IMR-90 (cell line): ENCODE measurements at places on chromosomes 7 and 10.

GRCh38 chr10:129954492-129955315 is 9.4 kb downstream of the EBF3 start:
- no peak for DNase-seq

DNA sequence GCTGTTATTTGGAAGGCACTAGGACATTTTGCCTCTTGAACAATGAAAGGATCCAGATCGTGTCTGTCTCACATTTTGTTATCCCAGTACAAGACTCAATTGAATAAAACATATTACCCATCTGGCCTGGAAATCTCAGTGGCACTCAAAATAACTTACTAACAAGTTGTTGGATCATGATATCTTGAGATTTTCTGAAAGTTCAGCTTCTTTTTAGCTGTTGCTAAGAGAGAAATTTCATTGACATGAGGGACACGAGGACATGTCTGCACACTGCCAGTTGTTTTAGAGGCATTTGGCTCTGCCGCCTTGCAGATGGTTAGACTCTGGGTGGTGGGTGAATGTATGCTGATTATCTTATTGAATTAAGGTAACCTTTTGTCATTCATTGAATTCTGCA is 41.0 kb downstream of the KAT6B start:
- DNase-seq, result no peak

DNA sequence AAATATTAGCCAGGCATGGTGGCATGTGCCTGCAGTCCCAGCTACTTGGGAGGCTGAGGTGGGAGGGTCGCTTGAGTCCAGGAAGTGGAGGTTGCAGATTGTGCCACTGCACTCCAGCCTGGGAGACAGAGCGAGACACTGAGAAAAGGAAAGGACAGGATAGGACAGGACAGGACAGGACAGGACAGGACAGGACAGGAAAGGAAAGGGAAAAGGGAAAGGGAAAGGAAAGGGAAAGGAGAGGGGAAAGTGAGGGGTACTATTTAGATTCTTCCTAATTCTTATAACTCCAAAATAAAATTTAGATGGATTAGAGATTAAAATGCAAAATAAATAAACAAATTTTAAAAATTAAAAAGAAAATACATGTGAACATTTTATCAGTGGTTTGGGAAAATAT is 58.7 kb downstream of the PIK3AP1 start:
- DNase-seq, result no peak

GRCh38 chr7:22452960-22453558 is 46.9 kb downstream of the STEAP1B start:
- DNase-seq, result no peak

GRCh38 chr7:114527589-114527988 is 113.0 kb downstream of the FOXP2 start:
- no peak for DNase-seq

DNA sequence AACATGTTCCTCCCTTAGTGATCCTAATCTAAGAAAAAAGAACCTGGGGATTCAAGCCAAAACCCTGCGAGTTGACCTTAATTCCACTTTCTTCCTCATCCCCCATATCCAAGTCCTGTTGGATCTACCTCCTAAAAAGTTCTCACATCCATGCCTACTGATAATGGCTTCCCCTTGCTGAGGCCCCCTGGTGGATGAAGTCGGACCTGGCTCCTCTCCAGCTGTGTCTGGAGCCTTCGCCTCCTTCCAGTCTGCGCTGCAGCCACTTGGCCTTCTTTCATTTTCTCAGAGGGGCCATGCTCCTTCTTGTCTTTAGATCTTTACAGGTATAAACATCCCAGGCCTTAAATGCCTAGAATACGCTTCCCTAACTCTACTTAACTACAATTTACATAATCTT is 8.1 kb downstream of the PDE1C start:
- DNase-seq, result peak; percentile 30

DNA sequence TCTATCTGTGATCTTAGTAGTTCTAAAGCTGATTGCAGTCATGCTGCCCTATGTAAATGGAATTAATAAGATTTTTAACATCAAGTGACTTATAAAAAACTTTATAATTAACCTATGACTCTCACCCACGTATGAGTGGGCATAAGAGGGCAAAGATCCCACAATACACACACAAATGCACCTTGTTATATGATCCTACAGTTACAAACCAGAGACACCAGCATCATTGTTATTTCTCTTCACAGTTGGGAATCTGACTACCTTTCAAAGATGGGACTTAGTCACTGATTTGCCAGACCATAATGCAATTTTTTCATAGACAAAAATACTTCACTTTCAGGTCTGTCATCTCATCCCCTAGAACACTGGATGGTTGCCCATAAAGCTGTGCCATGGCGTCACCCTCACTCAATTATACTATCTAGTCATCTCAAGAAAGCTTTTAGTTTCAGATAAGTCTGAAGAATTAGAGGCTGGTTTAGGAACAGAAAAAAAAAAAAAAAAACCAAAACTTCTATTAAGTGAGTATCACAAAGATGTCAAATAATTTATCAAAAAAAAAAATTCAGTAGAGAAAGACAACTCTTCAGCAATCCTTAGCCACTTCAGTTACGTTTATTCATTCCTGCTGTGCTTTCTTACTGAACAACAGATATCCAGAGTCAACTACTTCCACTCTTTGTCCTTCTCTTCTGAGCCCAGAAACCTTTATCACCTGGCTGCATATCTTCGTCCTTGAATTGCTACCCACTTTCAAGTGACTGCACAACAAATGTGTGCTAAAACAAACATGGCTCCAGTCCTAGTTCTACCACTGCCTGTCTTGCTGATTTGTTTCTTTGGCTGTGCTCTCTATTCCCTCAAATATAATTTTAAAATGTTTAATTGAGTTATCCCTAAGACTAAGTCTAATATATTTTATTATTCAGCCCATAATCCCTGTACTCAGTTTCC is 175.0 kb upstream of the CHRM2 start:
- DNase-seq, result no peak

DNA sequence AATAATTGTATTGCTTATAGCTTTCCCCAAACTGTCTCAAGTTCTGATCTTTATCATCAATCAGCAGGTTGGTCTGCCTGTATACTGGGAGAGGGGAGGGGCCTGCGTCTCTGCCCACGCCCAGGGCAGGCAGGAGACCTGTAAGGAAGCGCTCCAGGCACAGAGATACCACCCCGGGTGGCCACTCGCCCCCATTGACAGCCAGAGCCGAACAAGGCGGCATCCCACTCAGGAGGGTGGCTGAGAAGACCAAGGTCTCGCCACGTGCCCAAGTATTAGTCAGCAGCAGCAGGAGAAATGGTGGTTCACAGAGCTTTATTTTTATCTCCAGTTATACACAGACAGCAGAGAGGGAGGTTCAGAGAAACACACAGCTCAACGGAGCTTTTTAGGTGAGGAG is 7.2 kb downstream of the STK32C start:
- no peak for DNase-seq
